Activated T-helper 1 cell treated with Interleukin-2 at 50 U/mL for 16 hours (primary cell): ENCODE measurements at places on chromosomes 7 and 10.
A peak's percentile ranks its signal among the peaks of the same experiment; 100 is the strongest.

DNA sequence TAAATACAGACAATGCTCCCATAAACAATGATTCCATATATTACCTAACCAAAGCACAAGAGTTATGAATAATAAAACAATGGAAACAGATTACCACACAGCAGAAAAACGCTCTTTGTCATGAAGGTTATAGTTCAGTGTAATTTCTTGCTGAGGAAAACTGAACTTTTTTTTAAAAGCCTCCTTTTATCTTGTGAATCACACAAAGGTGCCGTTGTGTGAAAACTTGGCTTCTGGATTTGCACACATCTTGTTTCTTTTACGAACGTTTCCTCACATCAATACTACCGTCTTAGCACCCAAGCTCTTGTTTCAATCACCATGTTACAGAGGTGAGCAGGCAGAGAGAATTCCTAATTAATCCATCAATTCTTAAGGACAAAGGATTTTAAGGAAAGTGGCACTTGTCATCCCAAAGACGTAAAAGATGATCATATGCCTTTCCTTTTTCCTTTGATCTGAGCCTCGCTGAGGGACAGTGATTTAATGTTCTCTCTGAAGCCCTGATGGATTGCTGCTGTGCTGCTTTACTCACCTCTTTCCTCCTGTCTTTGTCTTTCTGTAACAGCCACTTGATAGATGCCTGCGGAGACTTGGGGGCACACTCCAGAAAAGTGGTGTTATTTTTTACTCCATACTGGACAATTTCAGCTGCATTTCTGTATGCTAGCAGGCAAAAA, 110.1 kb downstream of the CD36 start:
- DNase-seq: no peak

- DNase-seq: no peak
Measured at GRCh38 chr7:1666823-1667565, 3.1 kb upstream of the ELFN1 start.

GRCh38 chr10:81594991-81595390, 280.0 kb upstream of the NRG3 start:
- no peak for DNase-seq

- no peak for DNase-seq
Measured at GRCh38 chr7:100865372-100865911, 1.7 kb upstream of the TRIP6 start.

DNA sequence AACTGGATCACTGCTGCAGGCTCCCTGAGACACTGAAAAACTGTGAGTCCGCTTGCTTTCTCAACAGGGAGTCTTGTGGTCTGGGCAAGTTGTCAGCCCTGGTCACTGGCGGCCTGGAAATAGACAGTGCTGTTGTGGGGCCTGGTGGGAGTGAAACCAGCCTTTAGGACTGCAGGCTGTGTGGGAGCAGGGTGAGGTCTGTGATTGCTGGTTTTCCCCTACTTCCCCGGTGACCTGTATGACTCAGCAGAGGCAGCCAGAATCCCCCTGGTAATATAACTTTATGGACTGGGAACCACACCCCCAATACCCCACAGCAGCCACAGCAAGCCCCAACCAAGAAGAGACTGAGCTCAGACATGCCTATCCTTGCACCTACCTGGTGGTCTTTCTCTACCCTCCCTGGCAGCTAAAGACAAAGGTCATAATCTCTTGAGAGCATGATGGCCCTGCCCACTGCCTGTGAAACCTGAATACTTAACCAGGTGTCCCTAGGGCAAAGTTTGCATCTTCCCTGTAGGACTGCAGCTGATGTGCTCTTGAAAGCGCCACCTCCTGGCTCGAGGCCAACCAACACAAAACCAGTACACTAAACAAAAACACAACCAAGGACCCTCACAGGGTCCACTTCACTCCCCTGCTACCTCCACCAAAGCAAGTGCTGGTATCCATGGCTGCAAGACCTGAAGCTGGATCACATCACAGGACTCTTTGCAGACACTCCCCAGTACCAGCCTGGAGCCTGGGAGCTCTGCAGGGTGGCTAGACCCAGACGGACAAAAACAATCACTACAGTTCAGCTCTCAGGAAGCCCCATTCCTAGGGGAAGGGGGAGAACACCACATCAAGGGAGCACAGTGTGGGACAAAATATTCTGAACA, 7.2 kb upstream of the ADAM22 start:
- no peak for DNase-seq

GRCh38 chr7:82444220-82444909, 788 bp upstream of the CACNA2D1 start:
- no peak for DNase-seq

GRCh38 chr10:98302741-98303365, 34.9 kb upstream of the LOXL4 start:
- no peak for DNase-seq

DNA sequence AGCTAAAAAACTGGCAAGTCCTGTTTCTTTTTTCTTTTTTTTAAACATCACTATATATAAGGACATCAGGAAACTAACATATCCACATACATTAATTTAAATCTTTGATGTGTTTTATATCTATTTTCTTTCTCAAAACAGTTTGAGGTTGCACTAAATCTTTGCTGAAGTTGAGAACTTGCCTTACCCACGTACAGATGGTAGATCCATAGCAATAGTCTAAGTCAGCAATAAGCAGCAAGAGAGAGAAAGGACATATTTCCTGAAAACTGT, 226.7 kb upstream of the IMMP2L start:
- DNase-seq: no peak

- no peak for DNase-seq
Measured at GRCh38 chr10:132113206-132113605, 47.5 kb downstream of the JAKMIP3 start.

DNA sequence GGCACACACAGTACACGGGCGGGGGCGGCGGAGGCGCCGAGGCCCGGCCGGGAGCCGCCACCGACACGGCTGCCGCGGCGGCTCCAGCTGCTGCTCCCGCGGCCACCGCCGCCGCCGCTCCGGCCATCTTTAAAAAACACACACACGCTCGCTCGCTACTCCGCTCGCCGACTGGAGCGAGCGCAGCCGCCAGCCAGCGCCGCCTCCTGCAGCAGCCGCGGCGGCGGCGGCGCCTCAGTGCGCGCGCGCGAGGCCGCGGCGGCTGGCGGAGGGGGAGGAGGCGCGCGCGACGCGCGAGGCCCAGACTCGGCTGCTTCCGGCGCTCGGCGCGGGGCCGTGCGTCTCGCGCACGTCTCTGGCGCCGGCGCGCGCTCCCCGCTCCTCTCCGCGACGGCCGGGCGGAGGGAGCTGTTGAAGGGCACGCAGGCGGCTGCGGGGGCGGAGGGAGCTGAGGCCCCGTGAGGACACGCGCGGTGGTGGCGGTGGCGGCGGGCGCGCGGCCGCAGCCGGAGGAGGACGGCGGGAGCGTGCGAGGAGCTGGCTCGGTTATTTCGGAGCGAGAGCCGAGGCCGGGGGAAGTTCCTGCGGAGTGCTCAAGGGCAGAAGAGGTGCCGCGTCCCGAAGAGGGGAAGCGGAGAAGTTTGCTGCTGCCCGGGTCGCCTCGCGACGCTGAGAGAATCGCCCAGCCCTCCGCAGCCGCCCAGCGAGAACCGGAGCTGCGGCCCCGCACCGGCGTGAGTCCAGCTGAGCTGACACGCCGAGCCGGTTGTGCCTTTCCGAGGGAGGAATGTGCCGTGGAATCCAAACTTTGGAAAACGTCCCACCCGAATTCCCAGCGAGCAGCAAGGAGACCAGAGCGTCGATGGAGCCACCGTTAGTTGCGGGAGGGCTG, at the start of gene KDM7A:
Gene KDM7A, minus strand, starts transcription at position 173 of the 892 bp plus-strand sequence. Its CDS starts 46 bp downstream, at position 127.
- peak; percentile 86 for DNase-seq

DNA sequence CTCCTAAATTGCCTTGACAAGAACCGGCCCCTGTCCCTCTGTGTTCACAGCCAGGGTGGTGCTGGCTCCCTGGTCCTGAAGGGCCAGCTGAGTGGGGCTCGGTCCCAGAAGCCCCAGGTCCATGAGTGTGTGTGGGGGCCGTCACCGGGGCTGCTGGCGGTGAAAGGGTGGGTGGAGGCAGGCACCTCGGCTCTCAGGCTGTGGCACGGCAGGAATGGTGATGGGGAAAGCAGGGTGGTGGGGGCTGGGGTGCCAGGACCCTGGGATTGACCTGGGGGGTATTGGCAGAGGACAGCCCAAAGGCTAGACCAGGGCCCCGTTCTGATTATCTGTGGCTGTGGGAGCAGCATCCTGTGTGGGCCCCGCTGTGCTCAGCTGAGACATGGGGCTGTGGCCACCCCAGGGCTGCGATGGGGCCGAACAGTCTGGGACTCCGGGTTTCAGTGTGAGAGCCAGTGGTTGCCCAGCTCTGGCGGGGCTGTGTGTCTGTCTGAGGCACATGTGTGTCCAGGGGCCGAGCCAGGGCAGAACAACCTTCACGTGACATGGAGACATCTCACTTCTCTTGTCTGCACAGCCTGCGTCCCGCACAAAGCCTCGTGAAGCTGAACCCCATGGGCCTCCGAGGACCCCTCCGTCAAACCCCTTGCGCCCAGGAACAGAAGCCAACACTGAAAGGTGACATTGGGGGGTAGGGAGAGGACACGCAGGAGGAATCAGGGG, 144.2 kb downstream of the ELFN1 start:
- no peak for DNase-seq

- DNase-seq: no peak
Measured at GRCh38 chr7:29432721-29433120, 130.9 kb upstream of the PRR15 start.

- no peak for DNase-seq
Measured at GRCh38 chr10:124696446-124697392, 47.5 kb downstream of the FAM53B start.

- no peak for DNase-seq
Measured at GRCh38 chr7:36037121-36037662, 115.9 kb upstream of the EEPD1 start.

GRCh38 chr7:108247614-108248013, 117.5 kb upstream of the LAMB4 start:
- no peak for DNase-seq

DNA sequence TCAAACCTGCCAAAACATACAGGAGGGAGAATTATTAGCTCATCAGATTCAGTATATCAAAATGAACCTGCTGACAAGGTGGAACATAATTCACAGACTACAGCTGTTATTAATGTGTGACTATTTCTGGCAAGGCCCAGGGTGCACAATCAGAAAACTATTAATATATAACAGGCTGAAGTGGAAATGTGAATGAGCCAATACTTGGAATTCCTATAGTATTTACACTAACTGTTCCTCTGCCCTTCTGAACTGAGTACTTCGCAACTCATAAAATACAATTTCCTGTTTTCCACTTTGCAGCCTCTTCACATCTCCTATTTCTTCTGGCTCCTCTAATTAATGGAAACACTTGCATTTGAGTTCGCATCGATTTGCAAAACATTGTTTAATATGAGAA, 330.8 kb downstream of the DPP6 start:
- DNase-seq: no peak

DNA sequence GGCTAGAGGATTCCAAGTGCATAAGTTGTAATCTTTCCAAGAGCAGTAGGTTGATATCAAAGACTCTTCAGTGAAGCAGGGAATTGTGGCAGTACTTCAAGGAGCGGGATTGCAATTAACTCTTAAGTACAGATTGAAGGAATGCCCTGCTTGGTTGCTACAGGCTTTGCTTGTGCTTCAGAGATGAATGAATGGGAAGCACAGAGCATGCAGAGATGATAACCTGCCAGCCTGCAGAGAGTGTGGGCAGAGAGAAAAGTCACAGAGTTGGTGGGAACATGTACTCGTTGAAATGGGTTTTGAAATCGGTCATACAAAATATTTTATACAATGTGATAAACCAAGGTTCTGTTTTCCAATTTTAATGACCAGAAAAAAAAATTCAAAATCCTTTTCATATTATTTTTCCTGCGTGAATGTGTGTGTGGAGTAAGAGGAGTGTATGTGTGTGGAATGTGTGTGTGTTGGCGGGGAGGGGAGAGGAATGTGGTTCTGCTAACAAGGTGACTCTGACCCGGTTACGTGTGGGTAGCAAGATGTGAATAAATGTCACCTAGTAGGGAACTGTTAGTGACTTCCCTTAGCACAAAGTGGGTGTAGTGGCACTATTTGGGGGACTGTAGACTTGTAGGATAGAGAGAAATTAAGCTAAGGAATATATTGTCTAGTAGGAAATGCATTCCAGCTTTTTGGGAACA, 697.8 kb downstream of the GATA3 start:
- DNase-seq: no peak

- no peak for DNase-seq
Measured at GRCh38 chr7:37429435-37429791, 19.3 kb downstream of the ELMO1 start.

DNA sequence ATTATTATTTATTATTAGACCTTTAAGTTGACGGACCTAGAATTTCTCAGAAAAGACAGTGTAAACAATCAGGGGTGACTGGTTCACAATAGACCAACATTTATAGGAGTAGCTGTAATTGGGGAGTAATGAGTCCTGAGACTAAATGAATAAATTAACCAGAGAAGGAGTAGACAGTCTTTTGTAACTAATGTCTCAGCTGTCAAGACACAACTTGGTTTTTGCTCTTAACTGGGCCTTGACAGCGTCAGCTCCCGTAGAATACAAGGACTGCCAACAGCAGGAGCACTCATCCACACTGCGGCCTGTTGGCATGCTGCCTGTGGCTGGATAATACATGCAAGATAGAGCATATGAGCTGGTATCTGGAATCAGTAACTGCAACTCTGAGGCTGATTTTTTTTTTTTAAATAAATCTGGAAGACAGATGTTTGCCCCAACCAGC, 123.9 kb downstream of the CACNA2D1 start:
- DNase-seq: no peak

GRCh38 chr10:6144406-6145165, 55.8 kb downstream of the RBM17 start:
- peak; percentile 80 for DNase-seq

DNA sequence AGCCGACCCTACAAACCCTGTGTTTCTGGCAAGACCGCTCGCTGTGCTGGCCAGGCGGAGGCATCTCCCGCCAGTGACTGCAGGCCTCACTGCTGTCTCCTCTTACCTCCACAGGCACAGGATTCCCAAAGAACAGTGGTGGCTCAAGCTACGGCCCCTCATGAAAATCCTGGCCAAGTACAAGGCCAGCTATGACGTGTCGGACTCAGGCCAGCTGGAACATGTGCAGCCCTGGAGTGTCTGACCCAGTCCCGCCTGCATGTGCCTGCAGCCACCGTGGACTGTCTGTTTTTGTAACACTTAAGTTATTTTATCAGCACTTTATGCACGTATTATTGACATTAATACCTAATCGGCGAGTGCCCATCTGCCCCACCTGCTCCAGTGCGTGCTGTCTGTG, 36.2 kb downstream of the PITRM1 start:
- no peak for DNase-seq

DNA sequence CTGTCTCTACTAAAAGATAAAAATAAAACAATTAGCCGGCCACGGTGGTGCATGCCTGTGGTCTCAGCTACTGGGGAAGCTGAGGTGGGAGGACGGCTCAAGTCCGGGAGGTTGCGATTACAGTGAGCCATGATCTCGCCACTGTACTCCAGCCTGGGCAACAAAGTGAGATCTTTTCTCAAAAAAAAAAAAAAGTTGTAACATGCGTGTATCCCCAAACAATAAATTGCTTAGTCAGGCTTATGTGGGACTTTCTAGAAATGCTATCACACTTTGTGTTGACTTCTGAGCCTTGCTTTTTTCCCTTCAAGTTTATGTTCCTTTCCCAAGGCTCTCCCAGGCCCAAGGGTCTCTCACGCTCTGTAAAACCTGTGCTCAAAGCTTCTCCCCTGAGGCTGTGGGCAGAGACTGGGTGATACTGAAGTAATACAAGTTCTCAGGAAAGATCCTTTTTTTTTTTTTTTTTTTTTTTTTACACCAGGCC, 88.0 kb upstream of the TNS3 start:
- DNase-seq: no peak

- DNase-seq: no peak
Measured at GRCh38 chr7:3747467-3747866, 446.4 kb downstream of the SDK1 start.
